Nephron progenitor cell (in vitro differentiated cells): ENCODE measurements at places on chromosomes 1 and 21.

GRCh38 chr1:47998396-47998990, 1.3 kb upstream of the TRABD2B start:
- DNase-seq, result no peak

DNA sequence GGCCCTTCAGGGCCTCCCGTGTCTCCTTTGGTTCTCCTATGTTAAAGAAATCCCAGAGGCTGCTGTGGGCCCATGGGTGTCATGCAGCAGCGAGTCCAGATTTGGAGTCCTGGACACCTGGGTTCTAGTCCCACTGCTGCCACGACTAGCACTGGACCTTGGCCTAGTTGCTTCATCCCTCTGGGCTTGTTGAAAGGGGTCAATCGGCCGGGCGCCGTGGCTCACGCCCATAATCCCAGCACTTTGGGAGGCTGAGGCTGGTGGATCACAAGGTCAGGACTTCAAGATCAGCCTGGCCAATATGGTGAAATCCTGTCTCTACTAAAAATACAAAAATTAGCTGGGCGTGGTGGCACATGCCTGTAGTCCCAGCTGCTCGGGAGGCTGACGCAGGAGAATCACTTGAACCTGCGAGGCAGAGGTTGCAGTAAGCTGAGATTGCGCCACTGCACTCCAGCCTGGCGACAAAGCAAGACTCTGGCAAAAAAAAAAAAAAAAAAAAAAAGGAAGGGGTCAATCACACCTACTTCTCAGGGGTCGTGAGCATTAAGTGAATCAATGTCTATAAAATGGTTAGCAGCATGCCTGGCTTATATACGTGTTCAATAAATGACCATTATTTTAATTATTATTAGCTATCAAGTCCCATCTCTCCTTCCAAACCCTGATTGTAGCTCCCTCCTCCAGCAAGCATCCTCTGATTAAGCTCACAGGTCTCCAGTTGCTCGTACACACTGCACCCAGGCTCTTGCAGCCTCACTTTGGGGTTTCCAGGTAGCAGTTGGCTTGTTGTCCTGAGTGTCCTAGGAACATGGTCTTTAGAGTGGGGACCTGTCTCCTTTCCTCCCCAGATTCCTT, 43.8 kb downstream of the KIRREL1 start:
- DNase-seq, result no peak

- no peak for DNase-seq
Observed at GRCh38 chr1:161364332-161364731, 3.3 kb downstream of the CFAP126 start.

GRCh38 chr1:63322114-63322943, at the start of gene FOXD3:
FOXD3 (plus strand) TSS chr1:63322567; CDS start chr1:63323059, 492 bp downstream.
- DNase-seq, result peak; percentile 76

- no peak for DNase-seq
Observed at GRCh38 chr1:227740401-227740960, 5.2 kb downstream of the SNAP47 start.

- peak; percentile 68 for DNase-seq
Observed at GRCh38 chr1:10909697-10910680, 102.5 kb upstream of the TARDBP start.

DNA sequence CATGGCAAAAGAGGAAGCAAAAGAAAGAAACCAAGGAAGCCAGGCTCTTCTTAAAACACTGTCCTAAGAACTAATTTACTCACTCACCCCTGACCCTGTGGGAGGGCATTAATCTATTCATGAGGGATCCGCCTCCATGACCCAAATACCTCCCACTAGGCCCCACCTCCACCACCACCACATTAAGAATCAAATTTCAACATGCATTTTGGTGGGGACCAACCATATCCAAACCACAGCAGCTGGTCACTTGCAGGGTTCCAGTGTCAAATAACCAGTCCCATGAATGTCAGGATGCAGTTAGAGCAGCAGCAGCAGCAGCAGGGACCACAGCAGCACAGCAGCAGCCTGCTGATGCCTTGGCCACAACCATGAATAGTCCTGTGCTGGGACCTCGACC, 83.8 kb downstream of the ZC3H11B start:
- peak; percentile 24 for DNase-seq

DNA sequence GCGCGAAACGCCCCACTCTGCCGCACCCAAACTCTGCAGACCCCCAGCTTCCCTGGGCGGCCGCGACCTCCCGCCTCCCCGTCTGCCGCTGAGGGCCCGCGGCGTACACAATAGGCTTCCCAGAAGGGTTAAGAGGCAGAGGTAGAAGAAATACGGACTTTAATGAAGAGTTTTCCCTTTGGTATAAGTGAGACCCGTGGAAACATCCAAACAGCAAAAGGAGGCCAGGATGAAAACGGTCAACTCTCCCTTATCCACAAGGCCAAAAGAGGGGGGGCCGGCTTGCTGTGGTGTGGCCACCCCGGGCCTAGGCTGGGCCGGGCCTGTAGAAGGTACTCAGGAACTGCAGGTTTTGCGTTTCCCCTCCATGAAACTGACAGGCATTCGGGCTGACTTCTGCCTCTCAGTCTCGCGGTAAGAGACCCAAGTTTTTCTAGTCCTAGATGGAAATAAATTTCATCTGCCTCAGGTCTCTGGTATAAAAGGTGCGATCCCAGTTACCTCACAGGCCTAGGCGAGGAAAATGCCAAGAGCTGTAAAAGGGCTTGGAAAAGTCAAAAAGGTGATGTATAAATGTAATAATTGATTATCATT, 671 bp upstream of the PYGO2 start:
- no peak for DNase-seq

DNA sequence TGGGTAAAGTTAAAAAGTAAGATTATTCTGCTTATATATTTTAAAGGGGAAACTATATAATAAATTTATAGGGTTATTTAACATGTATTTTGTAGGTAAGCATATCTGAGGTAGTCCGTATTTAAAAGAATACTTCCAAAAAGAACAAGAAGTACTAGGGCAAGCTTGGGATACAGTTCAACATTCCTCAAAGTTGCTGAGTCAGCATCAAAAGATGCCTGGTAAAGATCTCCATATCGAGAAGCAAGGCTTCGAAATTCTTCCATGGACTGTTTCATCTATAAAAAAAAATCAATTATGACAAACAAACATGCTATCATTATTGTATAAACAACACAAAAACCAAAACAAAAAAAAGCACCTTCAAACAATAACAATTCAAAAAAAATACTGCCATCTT, 67.7 kb downstream of the INTS7 start:
- no peak for DNase-seq

DNA sequence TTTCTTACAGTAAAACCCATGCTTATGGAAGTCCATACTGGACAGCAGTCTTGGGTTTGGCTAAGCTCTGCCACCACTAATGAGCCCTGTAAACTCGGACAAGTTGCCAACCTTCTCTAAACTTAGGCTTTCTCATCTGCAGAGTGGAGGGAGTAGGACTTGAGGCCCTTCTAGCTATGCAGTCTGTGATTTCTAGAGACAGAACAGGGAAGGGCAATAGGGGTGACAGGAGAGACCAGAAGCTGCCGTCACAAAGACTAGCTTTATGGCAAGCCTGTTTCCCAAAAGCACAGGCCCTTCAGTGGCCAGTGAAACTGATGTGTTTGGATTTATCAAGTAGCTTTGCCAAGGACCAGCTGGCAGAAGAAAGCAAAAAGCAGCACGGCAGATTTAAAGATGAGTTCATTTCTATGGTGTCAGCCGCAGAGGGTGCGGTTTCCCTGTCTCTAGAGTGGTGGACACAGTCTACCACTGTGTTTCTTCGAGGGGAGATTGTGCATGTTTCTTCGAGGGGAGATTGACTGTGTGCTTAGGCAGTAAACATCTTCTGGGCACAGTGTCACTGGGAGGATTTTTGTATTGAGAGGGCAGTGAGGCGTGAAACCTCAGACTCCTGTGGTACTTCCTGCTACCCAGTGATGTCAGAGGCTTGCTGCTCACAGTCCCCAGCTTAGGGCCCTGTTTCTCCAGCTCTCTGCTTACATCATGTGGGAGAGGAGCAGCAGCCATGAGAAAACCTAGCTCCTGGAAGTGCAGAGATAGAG, 119.0 kb downstream of the ROR1 start:
- DNase-seq, result no peak

DNA sequence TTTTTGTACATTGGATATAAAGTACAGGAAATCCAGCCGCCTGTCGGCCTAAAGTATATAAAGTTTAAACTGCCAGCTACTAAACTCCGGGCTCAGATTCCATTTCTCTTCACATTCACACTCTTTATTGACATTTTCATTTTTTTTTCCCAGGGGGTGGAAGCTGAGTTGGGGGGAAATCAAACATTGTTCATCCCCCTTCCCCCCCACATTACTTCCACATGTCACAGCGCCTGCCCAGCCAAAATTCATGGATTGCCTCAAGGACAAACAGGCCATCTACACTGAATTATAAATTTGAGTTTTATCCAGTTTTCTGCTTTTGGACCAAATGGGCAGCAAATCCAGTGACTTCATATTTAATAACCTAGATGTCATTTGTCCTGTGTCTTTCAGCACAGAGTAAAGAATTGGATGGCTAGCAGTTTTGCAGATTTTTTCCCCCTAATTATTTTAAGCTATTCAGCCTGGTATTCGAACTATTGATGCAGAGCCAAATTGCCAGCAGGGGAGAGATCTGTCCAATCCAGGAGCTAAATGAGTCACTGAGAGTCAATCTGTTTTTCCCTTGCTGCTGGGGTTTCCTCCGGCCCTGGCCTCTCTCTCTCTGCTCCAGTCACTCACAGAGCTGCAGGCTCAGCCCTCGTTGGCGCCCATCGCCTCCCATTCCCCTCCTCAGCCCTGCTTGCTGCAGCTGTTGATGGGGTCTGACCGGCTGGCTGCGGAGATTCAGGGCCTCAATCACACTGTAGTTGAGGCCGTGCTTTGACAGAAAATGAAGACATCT, 98.0 kb downstream of the LMO4 start:
- peak; percentile 13 for DNase-seq

DNA sequence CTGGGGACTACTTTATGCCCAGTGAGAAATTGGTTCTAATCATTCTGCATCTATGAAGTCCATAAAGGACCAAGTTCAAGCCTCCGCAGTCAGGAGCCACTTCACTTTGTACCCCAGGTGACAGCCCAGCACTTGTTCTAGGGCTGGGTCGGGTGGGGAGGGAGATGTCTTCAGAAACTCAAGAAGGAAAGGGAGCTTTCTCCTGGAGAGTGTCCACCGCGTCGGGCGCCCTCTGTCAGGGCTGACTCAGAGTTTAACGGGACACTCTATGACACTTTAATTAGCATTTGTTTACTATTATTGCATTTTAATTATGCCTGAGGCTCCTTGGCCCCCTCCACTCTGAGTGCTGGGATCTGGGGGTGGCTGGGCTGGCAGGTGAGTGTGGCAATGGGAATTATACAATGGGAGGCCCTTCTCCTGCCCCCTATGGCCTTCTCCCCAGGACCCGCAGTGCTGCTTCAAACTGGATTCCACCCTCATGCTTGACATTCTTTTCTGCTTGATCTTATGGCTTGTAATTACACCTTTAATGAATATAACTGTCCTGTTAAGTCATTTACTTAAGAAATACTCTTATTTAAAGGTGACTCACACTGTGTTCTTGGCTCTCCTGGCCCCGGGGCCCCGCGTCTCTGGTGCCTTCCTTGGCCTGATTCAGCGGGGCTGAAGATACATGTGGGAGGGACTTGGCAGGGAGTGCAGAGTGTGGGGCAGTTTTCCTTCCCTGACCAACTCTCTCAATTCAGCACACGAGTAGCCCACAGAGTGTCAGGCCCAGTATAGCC, 136.6 kb downstream of the PLXNA2 start:
- DNase-seq, result no peak

DNA sequence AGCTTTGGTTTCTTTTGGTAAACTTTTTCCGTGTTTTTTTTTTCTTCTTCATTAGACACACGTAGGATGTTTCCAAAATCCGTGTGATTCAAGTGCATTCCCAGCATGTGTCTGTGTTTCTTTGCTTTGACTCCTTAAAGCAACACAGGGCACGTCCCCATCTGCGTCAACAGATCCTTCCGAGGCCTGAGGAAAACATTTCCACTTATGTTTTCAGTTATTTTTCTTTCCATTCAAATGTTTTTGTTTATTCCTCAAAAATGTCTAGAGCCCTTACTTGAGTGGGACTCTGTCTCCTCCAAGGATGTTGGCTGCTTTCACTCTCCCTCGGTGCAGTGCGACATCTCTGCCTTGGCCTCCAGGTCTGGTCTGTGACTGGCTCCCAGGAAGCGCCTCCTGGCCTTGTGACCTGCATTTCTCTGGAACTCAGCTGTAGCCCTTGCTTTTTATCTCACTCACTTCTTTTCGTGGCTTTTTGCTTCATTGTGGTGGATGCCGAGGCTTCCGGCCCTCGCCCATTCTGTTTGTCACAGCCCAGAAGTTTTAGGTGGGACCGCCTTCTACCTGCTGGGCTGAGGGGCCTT, 31.3 kb upstream of the SLC19A1 start:
- DNase-seq, result no peak

DNA sequence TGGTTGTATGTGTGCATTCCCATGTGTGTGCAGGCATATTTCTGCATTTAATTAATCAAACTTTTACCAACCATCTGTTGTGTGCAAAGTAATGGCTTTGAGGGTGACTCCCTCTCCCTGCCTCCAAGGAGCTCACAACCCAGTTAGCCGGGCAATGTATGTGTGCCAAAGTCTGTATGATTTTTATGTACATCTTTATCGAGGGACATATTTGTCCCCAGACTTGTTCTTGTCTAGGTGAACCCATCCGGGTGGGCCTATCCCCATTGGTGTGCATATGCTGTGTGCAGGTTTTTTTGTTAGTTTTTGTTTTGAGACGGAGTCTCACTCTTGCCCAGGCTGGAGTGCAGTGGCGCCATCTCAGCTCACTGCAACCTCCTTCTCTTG, 1.8 kb downstream of the SYTL1 start:
- DNase-seq, result no peak

DNA sequence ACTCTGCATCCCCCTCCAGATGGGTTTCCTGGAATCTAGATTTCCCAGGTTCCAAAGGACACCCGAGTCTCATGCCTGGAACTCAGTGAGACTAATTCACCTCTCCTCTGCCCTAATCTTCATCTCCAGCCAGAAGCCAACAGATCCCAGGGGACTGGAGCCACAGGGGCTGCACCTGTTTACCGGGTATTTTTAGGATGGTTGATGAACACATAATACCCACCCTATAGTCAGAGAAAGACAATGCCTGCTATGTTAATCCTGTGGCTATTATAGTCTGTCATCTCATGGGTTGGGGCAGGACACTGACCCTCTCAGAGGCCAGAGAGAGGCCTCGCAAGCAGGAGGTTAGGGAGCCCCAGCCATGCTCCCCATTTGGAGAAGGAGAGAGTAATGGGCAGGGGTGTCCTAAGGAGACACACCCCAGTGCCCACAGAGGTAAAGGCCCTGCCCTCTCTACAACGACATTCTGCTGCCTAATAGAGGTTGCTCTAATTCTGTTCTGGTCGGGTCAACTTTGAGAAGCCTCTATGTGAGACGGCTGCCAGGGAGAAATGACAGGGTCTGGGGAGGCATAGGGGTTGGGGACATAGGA, 1.0 kb upstream of the TNNI1 start:
- DNase-seq, result no peak

DNA sequence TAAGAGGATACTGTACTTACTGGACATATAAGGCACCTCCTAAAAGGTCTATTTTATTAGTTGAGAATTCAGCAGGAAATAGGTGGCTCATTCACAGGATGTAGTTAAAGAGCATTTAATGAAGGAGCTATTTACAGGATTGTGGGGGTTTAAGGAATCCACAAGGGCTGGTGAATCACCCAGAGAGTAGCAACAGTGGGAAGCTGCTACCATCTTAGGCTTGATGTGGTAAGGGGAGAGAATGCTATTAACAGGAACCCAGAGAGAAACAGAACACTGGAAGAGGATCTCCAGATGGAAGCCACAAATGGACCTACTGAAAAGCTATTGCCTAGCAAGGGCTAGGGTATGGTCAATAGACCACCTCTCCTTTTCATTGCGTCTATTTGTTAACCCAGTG, 52.0 kb upstream of the COL11A1 start:
- no peak for DNase-seq

GRCh38 chr1:50095716-50096115, 13.0 kb upstream of the ELAVL4 start:
- no peak for DNase-seq

- no peak for DNase-seq
Observed at GRCh38 chr1:212968368-212968863, 18.1 kb downstream of the VASH2 start.
